ENCODE measurements at places on chromosomes 5 and 9.

DNA sequence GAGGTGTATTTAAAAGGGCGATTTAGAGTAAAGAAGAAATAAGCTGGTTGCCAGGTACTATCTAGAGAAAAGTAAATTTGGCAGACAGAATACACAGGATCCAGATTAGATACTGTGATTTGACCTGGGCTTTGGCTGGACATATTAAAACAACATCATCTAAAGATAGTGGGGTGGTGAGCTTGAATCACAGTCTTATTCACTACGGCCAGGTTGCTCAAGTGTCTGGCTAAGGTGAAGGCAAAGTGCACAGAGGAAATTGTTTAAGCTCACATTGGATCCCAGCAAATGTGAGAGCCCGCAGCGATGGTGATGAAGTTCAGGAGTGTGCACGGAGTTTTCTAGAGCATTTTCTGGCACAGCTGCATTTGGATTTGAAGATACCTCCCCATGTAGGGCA lies 398.2 kb upstream of the MEF2C start:
- no peak for DNase-seq

- DNase-seq: no peak
Measured at GRCh38 chr5:126253406-126253805, 169.8 kb upstream of the GRAMD2B start.

GRCh38 chr9:17532461-17532860 lies 46.4 kb upstream of the SH3GL2 start:
- DNase-seq: no peak

GRCh38 chr5:32827981-32828380 lies 116.9 kb downstream of the NPR3 start:
- no peak for DNase-seq

DNA sequence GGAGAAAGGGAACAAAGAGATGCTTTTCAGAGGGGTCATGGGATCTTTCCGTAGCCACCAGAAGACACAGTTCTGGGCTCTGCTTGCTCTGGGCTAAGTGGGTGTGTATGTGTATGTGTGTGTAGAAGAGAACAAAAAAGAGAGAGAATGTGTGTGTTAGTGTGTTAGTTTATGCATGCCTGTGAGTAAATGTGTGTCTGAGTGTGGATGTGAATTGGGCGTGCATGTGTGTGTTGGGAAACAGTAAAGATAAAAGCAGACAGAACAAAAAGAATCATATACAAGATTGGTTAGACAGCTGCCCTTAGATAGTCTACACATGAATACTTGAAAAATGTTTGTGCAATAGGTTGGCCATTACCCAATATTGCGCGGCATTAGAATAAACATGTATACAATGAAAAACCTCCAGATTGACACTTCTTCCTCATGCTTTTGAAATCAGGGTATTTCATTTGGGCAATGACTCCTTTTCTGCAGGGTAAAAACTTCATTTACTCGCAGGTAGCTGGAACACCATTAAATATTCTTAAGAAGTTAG lies 36.5 kb upstream of the HSPA9 start:
- no peak for DNase-seq

Measured in NK-92 treated with Interleukin-12 subunit alpha and Interleukin-12 subunit beta, amount 100 ng/mL, for 24 hours (cell line).